HuH-7 (cell line): ENCODE measurements at places on chromosomes 1 and 21.

DNA sequence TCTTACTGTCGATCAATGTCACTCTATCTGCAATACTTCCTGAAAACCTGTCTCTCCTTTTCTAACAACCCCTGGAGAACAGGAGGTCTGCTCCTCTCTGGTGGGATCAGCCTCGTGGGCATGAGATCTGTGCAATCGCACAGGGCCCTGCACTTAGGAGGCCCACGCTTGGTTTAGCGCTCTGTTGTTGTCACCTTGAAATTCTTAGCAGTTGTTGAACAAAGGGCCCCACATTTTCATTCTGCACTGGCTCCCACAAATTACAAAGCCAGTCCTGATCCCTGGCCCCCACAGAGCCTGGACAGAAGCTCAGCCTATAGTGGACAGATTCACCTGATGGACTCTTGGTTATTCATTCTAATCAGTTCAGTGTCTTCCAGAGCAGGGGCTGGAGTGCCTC, 18.6 kb downstream of the SPOCD1 start:
- no peak for DNase-seq

GRCh38 chr1:151024540-151025146, 11.7 kb upstream of the BNIPL start:
- DNase-seq, result peak; percentile 61

- DNase-seq, result no peak
Observed at GRCh38 chr1:66626261-66626660, 92.3 kb downstream of the SGIP1 start.

DNA sequence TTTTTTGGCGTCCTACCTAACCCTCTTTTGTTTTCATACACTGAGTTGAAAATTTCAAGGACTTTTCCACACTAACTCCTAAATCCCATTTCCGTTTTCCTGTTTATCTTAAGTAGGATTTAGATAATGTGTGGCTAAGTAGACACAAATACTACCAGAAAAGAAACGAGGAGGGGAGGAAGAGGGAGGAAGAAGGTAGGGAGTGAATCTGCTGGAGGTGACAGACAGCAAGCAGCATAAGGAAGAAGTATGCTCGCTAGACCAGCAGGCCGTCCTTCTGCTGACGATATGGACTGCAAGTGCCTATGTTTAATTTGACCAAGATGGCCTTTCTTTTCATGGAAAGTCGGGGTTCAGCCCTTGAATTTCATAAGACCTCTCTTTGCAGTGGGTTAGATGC, 256.9 kb upstream of the RAB4A start:
- DNase-seq, result no peak

- DNase-seq, result no peak
Observed at GRCh38 chr1:54273795-54274163, 73.8 kb downstream of the MRPL37 start.

GRCh38 chr1:20194757-20195461, 8.6 kb upstream of the PLA2G2C start:
- DNase-seq, result peak; percentile 71

DNA sequence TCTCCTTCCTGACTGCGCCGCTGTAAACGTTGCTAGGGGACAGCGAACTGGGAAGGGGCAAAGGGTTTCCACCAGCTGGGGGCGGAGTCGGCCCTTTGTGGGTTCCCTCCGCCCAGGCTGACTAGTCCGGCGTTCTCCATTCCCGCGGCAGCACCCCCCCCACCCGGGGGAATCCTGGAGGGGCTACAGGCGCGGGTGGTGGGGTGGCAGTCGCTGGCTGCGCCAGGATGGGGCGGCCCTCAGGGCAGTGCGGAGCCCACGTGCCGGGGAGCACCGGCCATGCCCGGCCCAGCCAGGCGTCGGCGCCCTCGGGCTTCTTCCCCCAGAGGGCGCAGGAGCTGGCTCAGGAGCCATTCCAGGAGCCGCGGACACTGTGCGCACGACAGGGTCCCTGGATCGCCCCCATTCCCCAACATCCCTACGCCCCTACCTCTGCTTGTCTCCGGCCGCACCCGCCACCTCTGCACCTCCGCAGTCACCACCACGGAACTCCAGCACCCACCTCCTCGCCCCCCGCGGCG, 476 bp downstream of the BATF3 start:
- DNase-seq, result peak; percentile 62

DNA sequence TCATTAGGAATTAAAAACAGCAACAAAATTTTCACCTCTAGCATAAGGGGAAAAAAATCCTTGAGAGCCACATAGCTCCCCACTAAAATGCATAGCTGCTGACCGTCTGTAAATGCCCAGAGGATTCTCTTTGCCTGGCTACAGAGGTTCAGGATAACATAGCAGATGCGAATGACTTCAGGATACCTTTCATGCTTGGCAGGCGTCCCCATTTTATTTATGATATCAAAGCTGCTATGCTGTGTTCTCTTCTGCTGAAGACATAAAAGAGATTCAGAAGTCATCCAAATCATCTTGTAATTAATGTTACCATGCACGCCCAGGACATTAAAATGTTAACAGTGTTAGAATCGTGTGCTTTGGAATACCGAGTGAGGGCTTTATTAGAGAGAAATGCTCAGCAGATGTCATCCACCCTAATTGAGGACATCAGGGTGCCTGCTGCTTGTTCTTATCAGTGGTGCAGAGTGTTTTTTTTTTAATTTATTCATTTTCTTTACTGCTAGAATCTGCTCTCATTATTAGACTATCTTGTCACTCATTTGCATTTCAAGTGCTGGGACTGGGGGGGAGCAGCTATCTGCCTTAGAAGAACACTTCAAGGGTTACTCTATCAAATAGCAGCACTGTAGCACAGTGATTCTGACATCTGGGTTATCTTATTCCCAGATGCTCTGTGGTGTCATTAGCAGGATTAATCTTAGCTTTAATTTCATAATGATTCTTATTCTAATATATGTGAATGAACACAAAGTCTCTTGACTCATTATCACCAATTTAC, 139.5 kb downstream of the ZNF326 start:
- DNase-seq, result no peak

- DNase-seq, result peak; percentile 71
Observed at GRCh38 chr1:35192056-35192852, 691 bp downstream of the SFPQ start.

- DNase-seq, result no peak
Observed at GRCh38 chr1:103416681-103417286, 108.7 kb upstream of the RNPC3 start.

DNA sequence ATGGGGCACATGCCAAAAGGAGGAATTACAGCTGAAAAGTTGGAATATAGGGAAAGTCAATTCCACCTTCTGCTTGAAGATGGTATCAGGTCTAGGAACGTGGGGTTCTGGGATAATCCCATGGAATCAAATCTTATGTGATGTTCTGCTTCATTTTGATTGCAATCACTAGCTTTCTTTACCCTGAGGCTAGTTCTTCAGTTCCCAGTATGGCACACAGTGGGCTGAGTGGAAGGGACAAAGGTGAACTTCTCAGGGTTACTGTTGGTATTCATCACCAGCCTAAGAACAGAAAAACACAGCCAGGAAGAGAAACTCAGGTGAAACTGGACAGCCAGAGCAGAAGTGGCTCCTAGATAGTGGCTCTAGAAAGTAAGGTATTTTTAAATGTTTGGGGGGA, 117.8 kb downstream of the TNFSF18 start:
- no peak for DNase-seq

DNA sequence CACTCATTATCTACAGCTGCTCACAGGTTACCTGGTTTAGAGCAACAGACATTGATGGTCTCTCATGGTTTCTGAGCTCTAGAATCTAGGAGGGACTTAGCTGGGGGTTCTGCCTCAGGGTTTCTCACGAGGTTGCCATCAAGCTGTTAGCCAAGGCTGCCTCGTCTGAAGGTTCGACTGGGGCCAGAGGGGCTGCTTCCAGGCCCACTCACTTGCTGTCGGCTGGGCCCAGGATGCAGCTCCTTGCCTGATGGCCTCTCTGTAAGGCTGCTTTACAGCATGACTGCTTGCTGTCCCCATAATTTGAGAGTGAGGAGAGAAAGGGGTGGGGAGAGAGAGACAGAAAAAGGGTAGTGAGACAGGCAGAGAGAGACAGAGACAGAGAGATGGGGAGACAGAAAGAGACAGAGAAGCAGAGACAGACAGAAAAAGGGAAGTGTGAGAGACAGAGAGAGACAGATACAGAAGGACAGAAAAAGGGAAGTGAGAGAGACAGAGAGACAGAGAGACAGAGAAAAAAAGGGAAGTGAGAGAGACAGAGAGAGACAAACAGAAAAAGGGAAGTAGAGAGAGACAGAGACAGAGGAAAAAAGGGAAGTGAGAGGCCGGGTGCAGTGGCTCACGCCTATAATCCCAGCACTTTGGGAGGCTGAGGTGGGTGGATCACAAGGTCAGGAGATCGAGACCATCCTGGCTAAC, 106.8 kb upstream of the C1orf174 start:
- DNase-seq, result no peak

DNA sequence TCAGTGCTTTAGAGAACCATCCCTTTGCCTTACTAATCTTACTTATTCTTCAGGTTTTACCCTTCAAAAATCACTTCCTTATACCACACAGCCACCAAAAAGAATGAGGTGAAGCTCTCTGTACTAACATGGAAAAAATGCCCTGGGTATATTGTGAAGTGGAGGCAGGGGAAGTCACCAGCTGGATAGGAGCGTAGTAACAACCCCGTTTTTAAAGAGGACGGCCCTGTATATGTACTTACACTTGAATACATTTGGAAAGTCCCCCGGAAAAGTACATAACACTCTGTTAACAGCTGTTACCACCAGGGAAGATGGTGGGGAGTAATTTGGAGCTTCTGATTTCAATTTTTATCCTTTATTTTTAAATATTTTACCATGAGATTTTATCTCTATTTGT, 28.2 kb upstream of the KHDRBS1 start:
- DNase-seq, result no peak

GRCh38 chr1:30342535-30343141, 380.7 kb downstream of the MATN1 start:
- no peak for DNase-seq

DNA sequence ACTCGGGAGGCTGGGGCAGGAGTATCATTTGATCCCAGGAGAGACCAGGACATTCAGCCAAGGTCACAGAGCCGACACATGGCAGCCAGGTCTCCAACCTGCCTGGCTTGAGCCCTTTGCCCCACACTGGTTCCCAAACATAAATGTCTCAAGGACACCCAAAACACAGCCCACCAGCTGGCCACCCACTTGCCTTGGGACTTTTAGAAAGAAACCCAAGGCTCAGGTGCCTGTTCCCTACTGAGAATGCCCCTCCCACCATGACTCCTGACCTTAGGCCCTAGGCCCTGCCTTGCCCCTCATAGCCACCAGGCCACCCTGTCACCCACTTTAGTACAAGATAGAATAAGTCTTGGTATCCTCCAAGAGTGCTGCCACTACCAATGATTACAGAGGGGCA, 41.9 kb upstream of the LRP8 start:
- no peak for DNase-seq

DNA sequence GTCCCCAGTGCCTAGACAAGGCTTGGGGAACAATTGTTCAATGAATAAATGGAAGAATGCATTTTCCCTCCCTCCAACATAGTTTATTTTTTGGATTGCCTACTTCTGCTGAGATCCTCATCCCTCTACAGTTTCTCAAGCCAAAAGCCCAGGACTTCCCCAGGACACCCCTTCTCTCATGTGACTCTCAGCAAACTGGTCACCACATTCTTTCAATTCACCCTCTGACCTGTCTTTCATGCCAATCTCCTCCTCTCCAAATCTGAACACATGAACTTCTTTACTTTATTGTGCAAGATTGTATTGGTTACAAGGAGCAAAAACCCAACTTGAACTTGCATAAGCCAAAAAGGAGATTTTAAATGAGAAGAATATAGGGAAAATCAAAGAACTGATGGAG, 103.2 kb upstream of the JUN start:
- no peak for DNase-seq

DNA sequence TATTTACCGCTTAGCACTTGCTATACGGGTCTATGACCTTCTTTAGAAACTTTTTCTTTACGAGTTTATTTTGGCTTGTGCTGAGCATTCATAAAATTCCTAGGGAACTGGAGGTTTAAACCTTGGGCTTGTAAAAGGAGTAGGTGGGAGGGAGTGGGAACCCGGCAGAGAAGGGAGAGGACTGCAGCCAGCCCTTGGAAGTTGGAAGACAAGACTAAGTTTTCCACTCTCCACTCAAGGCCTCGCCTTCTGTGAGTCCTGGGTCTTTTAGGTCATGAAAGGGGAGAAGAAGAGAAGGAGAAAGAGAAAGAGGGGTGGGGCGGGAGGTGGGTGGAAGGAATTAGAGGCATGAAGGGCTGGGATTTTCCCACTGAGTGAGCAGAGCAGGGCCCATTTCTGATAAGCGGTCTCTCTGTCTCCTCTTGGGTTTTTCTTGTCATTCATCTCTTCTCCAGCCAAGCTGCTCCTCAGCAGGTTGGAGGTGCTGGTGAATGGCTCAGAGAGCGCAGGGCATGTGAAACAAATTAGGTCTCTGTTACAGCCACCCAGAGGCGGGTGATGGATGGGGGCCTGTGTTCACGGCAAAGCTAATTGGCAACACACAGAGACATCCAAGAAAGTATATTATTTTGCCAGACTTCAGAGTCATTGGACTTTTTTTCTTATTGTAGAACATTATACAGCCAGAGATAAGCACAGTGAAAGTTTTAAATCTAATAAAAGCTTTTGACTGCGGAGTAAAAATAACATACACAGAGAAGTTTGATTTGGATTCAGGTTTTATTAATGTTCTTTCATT, 247.3 kb downstream of the FOXD2 start:
- DNase-seq, result no peak

DNA sequence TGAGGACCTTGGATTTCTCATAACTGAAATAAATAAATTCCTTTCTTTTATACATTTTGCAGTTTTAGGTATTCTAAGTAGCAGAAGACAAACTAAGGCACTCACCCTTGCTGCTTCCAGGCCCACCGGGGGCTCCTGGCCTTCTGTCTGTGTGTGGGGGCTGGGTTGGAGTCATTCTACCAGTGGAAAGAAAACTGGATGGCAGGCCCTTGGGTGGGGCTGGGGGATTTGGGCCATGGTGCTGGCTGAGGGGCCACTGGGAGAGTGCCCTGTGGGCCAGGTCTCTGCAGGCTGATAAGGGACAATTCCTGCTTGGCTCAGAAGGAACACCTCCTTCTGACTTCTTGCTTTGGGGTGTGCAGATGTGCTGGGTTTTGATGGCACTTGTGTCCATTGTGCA, 54.0 kb upstream of the CSF3R start:
- DNase-seq, result no peak

DNA sequence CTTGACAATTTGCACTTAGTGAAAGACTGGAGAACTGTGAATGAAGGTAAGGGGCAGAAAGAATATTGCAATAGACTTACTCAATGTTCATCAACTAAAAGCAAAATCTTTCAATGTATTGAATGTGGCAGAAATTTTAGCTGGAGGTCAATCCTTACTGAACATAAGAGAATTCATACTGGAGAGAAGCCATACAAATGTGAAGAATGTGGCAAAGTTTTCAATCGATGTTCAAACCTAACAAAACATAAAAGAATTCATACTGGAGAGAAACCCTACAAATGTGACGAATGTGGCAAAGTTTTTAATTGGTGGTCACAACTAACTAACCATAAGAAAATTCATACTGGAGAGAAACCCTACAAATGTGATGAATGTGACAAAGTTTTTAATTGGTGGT, 80.7 kb downstream of the JMJD4 start:
- no peak for DNase-seq

GRCh38 chr1:52264530-52265115, 101.4 kb downstream of the CC2D1B start:
- DNase-seq, result no peak

- no peak for DNase-seq
Observed at GRCh38 chr1:32276032-32276782, 15.7 kb upstream of the HDAC1 start.

GRCh38 chr1:58596631-58597052, 19.6 kb upstream of the TACSTD2 start:
- DNase-seq, result no peak

- no peak for DNase-seq
Observed at GRCh38 chr1:23984417-23985186, 4.5 kb upstream of the SRSF10 start.

- DNase-seq, result no peak
Observed at GRCh38 chr1:213179784-213180183, 128.7 kb downstream of the RPS6KC1 start.
